HTR-8/SVneo (cell line): ENCODE measurements at places on chromosomes 4 and X.

DNA sequence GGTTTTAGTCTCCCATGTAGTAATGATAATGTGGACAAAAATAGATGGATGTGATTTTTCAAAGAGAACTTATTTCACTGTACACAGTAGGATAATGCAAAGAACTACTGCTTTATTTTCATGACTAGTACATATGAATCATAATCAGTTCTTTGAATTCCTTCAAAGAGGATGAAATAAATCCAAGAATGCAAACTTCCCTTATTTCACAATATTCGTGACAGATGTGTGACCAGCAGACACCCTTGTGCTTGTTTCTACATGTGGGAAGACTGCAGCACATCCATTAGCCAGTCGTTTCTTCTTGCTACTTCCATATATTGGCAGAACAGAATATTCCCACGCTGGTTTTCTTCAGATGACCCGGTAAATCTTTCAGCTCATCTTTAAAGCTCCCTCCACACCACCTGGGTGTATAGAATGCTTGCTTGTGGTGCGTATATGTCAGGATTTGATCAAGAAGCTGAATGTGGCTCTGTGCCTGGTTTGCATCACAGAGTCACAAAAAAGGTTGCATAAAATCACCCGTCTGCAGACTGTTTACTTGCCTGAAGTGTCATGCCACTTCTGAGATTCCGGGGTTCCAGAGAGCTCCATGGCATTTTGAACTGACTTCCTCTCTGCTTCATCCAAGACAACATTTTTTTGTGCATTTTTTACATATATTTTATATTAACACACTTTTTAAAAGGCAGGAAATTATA lies 47.7 kb upstream of the FAT4 start:
- DNase-seq, result peak; percentile 20

DNA sequence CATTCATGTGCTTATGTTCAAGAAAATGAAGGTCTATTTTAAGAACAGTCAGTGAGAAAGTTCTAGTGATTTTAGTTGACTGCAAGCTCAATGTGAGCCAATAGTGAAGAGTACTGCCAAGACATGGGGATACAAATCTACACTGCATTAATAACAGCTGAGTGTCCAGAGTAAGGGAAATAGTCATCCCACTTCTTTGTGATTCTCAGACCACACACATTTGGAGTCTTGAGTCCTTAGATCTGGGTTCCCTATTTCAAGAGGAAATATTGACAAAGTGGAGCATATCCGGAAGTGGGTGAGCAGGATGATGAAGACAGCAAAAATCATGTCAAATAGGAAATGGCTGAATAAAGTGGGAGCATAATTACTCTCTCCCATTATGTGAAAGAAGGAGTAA lies 171.1 kb downstream of the LARP7 start:
- DNase-seq, result no peak

- no peak for DNase-seq
Observed at GRCh38 chr4:173411106-173411693, 12.3 kb upstream of the SCRG1 start.

DNA sequence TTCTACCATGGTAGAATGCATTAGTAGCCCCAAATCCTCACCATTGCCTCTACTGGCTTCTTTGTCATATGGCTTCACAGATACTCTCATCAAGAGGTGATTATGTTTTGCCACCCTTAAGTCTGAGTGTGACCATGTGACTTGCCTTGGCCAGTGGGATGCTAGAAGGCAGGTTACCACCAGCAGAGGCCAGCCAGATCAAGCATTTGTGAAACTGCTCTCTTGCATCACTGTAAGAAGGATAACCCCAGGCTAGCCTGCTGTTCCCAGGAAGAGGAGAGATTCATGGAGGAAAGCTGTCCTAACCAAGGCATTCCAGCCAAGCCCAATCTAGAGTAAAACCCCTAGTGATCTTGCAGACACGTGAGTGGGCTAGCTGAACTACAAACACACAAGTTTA lies 46.8 kb downstream of the USP46 start:
- DNase-seq, result no peak

GRCh38 chrX:123849096-123849495 lies 10.8 kb upstream of the XIAP start:
- no peak for DNase-seq

DNA sequence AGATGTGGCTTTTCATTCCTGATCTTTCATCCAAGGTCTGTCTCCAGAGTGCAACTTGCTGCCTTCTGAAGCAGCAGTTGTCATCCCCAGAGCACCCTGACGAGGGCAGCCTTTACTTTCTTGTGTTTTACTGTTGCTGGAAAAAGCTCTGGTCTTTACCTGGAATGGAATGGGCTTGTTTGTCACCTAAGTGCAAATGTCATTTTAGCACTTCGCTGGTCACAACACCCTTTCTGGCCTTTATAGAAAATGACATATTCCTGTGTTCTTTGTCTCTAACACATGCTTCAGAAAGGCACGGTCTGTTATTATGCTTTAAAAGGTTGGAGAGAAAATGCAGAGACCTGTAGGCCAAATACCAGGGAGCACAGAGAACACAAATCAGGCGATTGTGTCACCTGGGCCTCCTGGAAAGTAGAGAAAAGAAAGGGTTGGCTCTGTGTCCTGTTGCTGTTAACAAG lies 332.7 kb upstream of the IGFBP7 start:
- DNase-seq, result peak; percentile 15

- no peak for DNase-seq
Observed at GRCh38 chr4:123468479-123469031, 72.0 kb downstream of the SPRY1 start.

- DNase-seq, result no peak
Observed at GRCh38 chr4:14434916-14435315, 567.4 kb upstream of the CPEB2 start.

- DNase-seq, result no peak
Observed at GRCh38 chr4:85732124-85732523, 257.2 kb downstream of the ARHGAP24 start.

GRCh38 chr4:129988957-129989356 lies 893.0 kb downstream of the C4orf33 start:
- DNase-seq, result no peak

DNA sequence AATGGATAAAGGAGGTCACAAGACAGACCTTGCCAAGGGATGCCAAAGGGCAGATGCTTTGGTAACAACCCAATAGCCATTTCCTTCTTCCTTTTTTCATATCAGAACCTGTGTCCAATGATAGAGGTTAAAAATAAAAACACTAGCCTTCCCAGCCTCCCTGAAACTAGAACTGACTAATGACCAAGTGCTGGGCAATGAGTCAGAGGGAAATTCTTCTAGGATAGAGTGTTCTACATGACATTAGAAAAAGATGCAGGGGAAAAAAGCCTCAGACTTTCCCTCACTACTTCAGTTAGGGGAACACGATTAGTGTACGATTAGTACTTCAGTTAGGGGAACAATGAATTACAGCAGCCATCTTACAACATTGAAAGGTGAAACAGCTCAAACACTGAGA lies 29.3 kb upstream of the FAM47C start:
- no peak for DNase-seq

- DNase-seq, result no peak
Observed at GRCh38 chr4:78129383-78130108, 72.4 kb downstream of the FRAS1 start.

DNA sequence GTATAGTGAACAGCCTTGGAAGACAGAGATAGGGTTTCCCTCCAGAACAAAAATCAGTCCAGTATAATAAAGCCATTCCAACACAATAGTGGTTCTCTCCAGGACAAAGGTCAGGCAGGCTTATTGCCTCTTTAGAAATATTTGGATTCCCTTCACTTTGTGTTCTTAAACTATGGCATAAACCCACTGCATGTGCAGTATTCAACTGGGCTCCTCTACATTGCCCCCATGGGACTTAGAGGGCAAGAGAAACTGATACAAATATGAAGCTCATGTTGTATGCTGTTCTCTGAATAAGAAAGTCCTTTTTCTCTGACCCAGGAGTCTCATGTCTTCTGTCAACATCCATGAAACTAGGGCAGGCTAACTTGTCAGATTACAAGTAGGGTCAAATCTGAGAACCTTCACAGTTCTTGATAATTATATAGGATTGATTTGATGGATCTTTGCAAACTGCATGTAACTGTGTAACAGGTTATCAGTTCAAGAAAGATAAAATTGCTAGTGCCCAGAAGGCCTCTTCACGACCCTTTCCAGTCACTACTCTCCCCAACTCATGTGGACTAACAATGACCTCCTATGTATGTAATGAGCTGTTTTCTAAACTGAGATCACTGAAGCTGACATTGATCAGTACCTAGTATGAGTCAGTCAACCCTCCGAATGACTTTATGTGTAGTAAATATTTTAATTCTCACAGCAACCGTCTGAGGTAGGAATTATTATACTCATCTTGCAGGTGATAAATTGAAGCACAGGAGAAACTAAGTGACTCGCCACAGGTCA lies 31.9 kb upstream of the FAM9C start:
- no peak for DNase-seq

GRCh38 chr4:25867781-25868294 lies 5.0 kb upstream of the SEL1L3 start:
- no peak for DNase-seq

- DNase-seq, result no peak
Observed at GRCh38 chrX:16319929-16320328, 152.6 kb downstream of the MAGEB17 start.

DNA sequence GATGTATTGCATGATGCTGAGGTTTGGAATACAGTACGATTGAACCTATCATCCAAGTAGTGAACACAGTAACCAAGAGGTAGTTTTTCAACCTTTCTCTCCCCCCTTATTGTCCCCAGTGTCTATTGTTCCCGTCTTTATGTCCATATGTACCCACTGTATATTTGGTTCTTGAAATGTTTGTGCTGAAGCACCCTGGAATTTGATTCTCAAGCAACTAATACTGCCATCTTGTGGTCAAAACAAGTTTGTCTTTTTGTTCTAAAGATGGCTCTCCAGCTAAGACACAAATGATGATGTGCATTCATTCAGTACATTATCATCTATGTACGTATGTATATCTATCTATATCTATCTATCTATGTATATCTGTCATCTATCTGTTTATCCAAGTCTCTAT lies 33.5 kb upstream of the DCX start:
- peak; percentile 0 for DNase-seq

GRCh38 chr4:172152284-172152683 lies 339.1 kb downstream of the GALNTL6 start:
- no peak for DNase-seq

GRCh38 chr4:156815717-156816359 lies 155.8 kb downstream of the PDGFC start:
- DNase-seq, result no peak

DNA sequence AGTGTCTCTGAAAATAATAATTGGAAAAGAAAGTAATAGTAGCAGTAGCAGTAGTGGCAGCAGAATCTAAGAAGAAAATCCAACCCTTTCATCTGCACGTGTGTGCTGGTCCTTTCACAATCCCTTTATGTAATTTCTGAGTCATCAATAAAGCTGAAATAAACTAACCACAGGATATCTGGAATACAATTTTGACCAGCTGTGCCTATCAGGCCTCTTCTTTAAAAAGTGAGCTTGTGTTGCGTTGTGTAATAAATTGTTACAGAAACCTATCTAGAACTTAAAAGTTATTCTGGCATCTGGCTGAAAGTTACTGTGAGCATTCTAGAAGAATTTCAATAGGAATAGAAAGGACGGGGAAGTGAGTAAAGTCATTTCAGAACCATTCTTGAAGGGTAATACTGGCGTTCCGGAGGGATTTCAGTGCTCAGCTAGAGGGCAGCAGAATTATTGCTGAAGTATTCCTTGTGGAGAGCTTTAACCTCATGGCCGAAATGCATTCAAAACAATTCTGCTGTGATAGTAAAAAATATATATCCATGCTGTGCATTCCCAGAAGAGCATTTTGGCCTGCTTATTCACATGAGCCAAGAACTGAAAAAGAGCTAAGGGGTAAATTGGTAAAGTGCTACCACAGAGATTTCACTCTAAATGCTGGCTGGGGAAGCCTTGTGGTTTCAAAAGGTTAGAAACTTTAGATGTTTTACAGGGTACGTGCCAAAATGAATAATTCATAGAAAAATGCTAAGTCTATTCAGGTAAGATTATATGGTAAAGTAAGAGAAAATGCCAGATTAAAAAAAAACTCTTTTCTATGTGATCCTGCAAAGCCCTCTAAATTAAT lies 260.6 kb downstream of the NKX6-1 start:
- no peak for DNase-seq

DNA sequence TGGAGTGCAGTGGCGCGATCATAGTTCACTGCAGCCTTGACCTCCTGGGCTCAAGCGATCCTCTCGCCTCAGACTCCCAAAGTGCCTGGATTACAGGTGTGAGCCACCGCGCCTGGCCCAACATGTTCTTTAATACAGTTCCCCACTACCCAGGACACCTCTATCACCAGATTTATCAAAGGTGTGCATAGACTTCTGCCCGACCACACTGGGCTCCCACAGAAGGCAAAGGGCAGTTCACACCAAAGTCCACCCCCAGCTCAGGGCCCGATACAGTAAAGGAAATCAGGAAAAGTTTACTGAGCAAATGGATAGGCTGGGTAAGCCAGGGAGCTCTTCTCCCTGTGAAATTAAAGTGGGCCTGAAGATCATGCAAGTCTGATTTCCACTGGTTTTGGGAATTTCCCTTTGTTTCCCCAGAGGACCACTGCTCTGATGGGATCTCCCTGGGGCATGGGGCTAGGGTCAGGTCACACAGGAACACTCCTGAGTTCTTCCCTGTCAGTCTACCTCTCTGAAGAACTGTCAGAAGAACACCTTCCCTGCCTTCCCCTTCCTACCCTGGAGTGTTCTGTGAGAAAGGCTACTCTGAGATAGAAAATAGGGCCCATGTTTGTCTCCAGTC lies 17.7 kb upstream of the PIM2 start:
- no peak for DNase-seq

- no peak for DNase-seq
Observed at GRCh38 chr4:833156-833555, 7.2 kb upstream of the CPLX1 start.

GRCh38 chr4:176475067-176475466 lies 155.3 kb downstream of the SPCS3 start:
- no peak for DNase-seq

DNA sequence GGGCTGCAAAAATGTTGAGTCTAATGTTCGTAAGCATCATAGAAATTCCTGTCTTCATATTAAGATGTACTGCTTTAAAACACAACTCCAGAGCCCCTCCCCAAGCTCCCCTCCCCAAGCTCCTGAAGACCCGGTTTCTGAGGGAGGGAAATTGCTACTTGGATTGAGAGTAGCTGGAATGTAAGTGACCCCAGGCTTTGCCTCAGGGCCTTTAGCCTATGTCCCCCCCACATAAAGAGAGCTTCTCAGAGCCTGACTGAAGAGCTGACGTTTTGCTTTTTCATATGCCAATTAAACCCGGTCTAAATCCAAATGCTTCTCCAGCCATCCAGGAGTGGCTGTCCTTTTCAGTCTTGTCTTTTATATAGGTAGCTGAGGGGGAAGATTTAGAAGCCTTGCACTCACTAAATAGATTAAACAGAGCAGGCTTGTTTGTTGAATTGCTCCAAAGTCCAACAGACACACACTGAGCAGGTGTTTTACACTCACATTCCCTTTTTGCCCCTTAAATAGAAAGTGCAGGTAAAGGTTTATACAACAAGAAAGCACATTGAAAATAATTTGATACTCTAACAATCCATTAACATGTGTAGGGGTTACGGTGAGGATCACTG lies 19.6 kb downstream of the ARX start:
- no peak for DNase-seq

- DNase-seq, result peak; percentile 13
Observed at GRCh38 chr4:337932-338758, 531 bp downstream of the ZNF141 start.

- DNase-seq, result no peak
Observed at GRCh38 chrX:136162827-136163570, 15.7 kb downstream of the FHL1 start.
